ENCODE measurements at places on chromosomes 13 and 19. TPM values are rescaled to one million over a fixed set of nuclear protein-coding genes. Genes with fewer than 3 reads are reported as not detected.

Gene ZFP28
- 16.9 TPM for total RNA-seq

Gene NALCN
- 0.12 TPM for total RNA-seq

DNA sequence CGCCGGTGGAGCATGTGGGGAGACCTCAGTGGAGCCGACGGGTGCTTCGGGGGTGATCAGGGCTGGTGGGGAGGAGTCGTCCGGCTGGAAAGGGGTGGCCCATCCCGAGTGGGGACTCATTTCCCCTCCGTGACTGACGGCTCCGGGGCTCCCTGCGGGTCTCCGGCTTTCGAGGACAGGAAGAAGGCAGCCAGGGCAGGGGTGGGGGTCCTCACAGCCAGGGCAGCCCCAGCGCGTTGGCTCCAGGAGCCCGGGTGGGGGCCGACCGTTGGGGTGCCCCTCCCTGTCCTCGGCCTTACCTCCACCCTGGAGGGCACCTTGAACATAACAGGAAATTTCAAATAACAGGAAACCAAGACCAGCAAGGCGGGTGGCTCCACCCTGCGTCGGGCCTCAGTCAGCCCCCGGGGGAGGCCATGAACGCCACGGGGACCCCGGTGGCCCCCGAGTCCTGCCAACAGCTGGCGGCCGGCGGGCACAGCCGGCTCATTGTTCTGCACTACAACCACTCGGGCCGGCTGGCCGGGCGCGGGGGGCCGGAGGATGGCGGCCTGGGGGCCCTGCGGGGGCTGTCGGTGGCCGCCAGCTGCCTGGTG, at the start of gene S1PR4:
Gene S1PR4, plus strand, starts transcription at position 393 of the 596 bp plus-strand sequence. Its CDS starts 24 bp downstream, at position 417.
- ATAC-seq, result peak; percentile 39

Gene ELAVL3
- total RNA-seq, result not detected

GRCh38 chr13:76245211-76245610, 609.1 kb downstream of the LMO7 start:
- ATAC-seq, result no peak

DNA sequence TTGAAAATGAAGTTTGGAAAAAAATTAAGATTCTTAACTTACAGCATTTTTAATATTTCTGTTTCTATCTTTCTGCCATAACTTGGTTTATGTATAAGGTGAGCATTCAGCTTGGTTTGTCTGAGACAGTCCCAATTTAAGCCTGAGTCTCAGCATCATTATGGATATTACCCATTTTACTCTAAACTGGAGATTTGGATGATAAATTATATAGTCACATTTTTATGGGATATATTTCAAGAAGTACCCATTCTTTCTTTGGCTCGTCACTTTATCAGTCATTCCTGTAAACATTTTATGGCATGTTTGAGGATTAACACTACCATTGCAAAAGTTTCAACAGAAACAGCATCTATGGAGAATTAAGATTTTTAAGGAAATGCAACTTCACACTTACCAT, 1129.0 kb upstream of the PCDH9 start:
- ATAC-seq, result no peak

Gene BEST2
- not detected for total RNA-seq

Gene C1QTNF9B
- not detected for total RNA-seq

- ATAC-seq, result no peak
Observed at GRCh38 chr19:40799558-40800338, 757 bp downstream of the EGLN2 start.

DNA sequence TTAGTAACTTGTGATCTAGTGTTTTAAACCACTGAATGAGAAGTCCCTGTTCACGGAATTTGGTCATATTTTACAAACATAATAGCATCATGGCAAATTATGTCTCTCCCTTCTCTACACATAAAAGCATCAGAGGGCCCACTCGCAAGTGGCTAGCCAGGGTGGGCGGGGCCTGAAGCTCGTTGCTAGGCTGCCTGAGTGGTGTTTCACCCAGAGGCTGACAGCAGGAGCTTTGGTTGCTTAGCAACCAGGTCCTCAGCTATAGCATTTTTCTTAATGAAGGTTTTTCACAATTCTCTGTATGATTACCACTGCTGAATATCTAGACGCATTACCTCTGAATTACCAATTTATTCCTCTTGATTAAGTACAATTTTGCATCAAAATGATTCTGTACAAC, 126.5 kb downstream of the NALCN start:
- no peak for ATAC-seq

Gene KLK3
- not detected for total RNA-seq

- ATAC-seq, result no peak
Observed at GRCh38 chr13:70668293-70668692, 560.0 kb upstream of the KLHL1 start.

DNA sequence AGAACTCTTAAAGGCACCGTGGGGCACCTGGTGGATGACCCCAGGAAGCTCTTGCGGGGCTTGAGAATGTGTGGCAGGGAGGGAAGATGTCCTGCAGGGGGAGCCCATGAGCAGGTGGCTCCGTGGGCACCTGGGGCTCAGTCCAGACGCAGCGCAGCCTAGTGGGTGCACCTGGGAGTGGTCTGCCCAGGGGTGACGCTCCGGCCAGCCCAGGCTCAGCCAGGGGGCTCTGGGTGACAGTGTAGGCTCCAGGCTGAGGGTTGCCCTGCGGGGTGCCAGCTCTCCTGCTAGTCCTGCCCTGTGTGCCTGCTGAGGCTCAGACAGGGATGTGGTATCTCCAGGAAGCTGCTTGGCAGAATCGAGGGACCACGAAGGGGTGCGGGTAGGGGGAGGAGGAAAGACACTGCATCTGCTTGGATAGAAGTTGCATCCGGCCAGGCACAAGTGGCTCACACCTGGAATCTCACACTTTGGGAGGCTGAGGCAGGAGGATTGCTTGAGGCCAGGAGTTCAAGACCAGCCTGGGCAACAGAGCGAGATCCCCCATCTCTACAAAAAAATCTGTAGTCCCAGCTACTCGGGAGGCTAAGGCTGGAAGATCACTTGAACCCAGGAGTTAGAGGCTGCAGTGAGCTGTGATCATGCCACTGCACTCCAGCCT, 15.0 kb upstream of the PGLS start:
- ATAC-seq, result peak; percentile 72

Gene CEACAM4
- 0.52 TPM for total RNA-seq

Gene MCEMP1
- total RNA-seq, result 1.2 TPM

Gene ATP12A
- total RNA-seq, result not detected

Gene SMAD9
- 50.7 TPM for total RNA-seq

GRCh38 chr19:43720936-43721335, 5.1 kb downstream of the IRGC start:
- no peak for ATAC-seq

DNA sequence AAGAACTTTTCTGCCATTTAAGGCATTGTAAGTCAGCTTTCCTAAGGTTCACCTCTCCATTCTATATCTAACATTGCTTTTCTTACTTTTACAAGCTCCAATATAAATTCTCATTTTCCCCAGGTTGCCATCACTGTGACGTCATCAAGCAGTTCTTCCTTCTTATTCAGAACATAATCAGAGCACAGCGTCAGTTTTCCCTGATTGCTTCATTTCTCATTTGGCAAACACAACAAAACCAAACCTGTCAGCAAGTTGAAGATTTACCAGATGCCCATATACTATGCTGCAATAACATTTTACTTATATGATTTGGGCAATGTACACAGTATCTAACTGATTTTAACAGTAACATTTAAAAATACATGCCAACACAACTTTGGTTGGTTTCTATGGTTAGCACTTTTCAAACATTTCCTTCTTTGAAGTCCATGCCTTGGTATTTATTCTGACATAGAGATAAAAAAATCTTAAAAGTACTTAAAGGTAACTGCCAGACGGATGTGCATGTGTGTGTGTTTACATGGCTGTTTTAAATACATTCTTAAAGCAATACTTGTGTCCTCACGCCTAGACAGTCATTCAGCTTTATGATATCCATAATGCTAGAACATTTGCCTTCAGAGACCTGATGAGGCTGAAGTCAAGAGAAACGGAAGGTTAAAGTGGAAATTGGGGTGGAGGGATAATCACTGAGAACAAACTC, 264.0 kb downstream of the KLF12 start:
- ATAC-seq, result no peak

Gene ZNF653
- 14.4 TPM for total RNA-seq

Gene GTF2F2
- total RNA-seq, result 18.3 TPM

Gene IZUMO2
- total RNA-seq, result not detected

DNA sequence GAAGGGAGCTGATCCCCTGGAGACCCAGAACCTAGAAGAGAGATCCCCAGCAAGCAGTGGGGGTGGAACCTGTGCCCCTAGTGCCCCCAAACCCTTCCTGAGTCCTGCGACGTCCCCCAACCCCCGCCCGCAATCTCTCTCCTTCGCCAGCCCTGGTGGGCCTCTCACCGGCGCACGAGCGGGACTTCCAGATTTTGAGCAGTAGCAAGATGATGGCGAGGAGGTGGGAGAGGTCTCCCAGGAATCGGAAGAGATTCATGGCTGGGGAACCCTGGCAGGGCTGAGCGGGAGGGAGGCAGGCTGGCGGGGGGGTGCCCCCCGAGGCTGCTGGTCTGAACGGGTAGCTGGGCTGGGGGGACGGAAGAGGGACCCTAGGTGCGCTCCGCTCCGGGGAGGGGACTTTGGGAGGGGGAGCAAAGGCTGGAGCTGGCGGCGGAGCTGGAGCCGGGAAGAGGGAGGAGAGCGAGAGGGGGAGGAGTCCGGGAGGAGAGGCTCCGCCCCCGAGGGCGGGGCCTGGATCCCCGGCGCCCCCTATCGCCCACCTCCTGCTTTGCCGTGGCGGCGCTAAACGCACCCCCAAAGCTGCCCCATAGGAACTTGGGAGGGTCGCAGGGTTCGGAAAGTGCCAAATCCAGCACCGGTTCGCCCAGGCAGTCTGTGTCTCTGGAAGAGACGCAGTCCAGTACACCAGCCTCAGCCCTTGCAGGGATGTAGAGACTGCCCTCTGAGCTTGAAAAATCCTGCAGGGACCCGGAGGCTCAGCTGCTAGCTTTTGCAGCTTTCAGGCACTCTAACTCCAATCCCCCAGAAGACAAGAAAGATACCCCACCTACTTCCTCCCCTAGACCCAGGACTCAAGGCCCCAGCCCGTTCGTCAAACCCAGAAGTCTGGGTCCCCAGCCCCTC, at the start of gene KDELR1:
Gene KDELR1, minus strand, starts transcription at position 452 of the 906 bp plus-strand sequence. Its CDS starts 193 bp downstream, at position 259.
- ATAC-seq, result peak; percentile 85

GRCh38 chr13:101655435-101655834, 203.0 kb downstream of the ITGBL1 start:
- ATAC-seq, result no peak

- ATAC-seq, result no peak
Observed at GRCh38 chr13:104779311-104779993, 1713.2 kb upstream of the SLC10A2 start.

Gene GRIK5
- 14.2 TPM for total RNA-seq

GRCh38 chr13:99859178-99860177, 112.1 kb downstream of the ZIC5 start:
- no peak for ATAC-seq

GRCh38 chr19:48382286-48382685, 9.1 kb downstream of the KDELR1 start:
- ATAC-seq, result no peak

DNA sequence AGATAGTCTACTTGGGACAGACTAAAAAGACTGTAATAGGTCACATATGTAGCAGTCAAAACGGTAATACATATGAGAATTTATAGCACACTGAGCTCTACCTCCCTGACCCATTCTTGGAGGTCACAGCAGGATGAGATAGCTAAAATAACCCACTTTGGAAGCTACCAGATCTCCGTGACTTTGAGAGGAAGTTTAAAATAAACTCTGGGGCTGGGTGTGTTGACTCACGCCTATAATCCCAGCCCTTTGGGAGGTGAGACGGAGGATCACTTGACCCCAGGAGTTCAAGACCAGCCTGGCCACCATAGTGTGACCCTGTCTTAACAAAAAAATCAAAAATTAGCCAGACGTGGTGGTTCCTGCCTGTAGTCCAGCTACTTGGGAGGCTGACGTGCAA, 45.3 kb downstream of the DHRS12 start:
- ATAC-seq, result no peak

GRCh38 chr19:2478278-2478755, 2.4 kb downstream of the GADD45B start:
- peak; percentile 6 for ATAC-seq

Gene C13orf42
- not detected for total RNA-seq

- no peak for ATAC-seq
Observed at GRCh38 chr13:111906306-111906705, 160.6 kb upstream of the SOX1 start.

DNA sequence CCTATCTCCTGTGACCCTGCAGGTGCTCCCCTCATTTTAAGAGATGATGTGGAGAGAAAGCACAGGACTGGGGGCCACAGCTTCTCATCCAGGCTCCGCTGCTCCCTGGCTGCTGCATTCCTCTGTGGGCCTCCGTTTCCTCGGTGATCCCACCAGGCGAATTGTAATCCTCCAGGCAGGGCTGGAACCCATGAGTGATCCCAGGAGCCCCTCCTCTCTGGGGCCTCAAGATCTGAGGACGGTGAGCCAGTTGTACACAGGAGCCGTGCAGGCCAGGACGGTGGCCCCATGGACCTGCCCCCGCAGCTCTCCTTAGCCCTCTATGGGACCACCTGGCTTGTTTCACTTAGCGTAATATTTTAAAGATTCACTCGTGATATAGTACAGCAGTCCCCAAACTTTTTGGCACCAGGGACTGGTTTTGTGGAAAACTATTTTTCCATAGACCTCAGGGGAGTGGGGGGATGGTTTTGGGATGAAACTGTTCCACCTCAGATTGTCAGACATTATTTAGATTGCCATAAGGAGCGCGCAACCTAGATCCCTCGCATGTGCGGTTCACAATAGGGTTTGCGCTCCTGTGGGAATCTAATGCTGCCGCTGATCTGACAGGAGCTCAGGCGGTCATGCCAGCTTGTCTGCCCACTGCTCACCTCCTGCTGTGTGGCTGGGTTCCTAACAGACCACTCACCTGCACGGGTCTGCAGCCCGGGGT, 5.6 kb downstream of the FFAR3 start:
- ATAC-seq, result no peak

Gene FAM124A
- total RNA-seq, result 13.7 TPM

Gene PPP1R12C
- 277 TPM for total RNA-seq

- ATAC-seq, result no peak
Observed at GRCh38 chr13:76556627-76557026, 329.6 kb downstream of the KCTD12 start.

DNA sequence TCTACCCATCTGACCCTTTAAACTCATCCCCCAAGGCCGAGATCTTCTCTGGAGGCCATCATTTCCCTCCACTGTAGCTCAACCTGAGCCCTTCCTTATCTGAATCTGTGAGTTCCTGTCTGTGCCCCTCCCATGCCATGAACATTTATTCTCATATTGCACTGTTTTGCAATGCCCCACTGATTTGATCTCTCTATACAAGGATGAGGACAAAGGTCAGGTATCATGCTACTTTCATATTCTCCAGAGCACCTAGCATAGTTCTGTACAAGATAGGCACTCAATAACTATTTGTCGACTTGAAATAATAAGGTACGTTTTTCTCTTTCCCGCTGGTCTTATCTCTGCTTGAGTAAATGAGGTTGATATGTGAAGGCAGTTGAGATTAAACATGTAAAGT, 135.5 kb downstream of the KLF5 start:
- no peak for ATAC-seq

DNA sequence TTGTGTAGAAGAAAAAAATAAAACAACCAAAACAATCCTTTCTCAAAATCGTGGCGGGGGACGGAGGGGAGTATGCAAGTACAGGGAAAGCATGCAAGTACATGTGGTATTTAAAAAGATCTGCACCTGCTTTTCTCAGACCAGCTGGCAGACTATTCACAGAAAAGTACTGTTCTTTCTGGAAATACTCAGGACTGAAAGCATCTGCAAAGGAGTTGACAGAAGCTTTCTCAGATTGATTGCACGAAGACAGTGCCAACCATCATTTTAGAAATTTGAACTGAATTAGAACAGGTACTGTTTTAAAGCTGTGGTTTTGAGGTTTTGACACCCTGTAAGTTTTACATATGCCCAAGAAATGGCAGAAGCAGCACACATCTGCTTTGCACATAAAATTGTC, 19.8 kb upstream of the PCDH8 start:
- no peak for ATAC-seq

Gene CGB8
- not detected for total RNA-seq

Data from gastroesophageal sphincter (tissue), 4 donors.